ENCODE measurements at places on chromosomes 6 and 20.

DNA sequence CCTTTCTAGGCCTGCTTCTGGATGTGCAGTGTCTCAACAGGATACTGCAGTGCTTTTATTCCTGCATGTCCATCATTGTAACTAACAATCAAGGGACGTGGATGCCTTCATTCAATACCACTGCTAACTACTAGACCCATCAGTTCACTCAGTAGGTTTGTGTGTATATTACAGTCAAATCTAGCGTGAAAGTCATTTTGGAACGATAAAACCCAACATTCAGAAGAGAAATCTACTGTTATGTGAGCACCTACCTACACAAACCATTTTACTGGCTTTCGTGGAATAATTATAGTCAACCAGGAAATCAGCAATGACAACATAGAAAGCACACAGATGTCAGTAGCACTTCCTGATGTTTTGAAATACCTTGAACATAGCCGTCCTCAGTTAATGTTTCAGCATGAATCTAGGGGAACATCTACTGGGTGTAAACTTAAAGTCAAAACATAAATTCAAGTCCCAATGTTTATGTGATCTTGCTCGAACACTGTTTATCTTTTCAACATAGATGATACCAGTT lies 270.6 kb downstream of the FARS2 start:
- no peak for DNase-seq

DNA sequence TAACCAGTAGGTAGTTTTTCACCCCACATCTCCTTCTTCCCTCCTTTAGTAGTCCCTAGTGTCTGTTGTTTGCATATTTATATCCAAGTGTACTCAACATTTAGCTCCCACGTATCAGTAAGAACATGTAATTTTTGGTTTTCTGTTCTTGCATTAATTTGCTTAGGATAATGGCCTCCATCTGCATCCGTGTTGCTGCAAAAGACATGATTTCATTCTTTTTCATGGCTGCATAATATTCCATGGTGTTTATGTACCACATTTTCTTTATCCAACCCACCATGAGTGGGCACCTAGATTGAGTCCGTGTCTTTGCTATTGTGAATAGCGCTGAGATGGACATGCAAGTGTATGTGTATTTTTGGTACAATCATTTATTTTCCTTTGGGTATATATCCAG lies 306.8 kb downstream of the NKAIN2 start:
- no peak for DNase-seq

DNA sequence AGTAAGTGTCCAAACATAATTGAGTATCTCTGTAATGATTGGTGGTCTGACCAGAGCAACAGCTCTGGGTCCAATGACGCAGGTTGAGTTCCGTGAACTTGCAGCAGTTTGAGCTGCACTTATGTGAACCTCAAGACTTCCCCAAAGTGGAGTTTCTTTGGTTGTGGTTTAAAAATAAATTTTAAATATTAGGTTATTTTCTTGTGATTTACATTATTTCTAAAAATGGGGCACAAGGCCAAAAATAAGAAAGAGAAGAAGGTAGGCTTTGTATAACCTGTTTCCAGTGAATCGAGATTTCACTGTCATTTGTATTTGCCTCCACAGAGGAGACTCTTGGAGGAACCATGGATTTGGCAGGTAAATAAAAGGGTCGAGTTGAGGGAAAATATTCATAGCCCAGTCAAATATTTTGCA lies 166.4 kb upstream of the ZNF217 start:
- no peak for DNase-seq

DNA sequence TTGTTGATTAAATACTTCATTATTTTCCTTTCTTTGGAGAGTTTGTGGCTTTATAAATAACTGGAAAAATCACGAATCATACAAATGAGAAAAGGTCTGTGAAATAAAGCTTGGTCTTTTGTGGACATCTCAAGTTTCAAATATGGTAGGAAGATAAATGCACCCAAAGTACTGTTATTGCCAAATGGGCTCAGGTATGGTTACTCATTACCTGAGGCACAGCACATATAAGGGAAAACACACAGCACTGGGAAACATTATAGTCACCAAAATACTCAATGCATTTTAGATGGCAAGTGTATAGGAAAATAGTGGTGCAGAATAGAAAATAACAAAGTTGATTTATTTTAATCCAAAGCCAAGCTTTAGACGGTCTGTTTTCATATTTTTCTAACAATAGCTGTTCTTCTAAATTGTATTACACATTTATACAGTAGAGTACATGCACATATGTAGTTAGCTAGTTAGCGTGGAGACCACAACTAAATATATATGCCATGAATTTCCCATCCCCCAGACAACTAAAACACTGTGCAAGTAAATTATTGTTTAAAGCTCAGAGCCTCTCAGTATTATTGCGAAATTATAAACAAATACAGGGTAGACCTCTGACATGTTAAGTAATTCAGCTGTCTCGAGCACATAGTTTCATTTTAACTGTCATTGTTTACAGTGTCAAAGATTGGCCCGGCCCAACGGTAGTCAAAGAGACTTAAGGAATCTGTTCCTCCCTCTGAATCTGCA lies 336.0 kb downstream of the SYNE1 start:
- DNase-seq = no peak

DNA sequence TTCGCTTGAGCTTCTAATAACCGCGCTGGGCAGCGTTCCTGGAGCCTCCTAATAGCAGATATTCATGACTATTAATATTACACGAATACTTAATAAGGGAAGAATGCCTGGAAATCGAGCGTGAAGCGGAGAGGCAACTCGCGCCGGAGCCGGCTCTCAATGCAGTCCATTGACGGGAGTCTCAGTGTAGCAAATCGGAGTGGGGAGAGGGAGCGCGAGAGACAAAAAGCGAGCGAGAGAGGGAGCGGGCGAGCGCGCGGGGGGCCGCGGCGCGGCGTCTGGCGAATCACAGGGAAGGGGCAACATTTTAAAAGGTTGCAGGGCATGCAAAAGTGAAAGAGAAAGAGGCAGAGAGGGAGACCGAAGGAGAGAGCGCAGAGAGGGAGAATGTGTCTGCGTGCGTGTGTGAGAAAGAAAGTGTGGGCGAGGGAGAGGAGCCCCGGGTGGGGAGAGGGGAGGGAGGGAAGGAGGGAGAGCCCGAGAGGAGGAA lies 2.9 kb downstream of the TFAP2A start:
- peak; percentile 89 for DNase-seq

DNA sequence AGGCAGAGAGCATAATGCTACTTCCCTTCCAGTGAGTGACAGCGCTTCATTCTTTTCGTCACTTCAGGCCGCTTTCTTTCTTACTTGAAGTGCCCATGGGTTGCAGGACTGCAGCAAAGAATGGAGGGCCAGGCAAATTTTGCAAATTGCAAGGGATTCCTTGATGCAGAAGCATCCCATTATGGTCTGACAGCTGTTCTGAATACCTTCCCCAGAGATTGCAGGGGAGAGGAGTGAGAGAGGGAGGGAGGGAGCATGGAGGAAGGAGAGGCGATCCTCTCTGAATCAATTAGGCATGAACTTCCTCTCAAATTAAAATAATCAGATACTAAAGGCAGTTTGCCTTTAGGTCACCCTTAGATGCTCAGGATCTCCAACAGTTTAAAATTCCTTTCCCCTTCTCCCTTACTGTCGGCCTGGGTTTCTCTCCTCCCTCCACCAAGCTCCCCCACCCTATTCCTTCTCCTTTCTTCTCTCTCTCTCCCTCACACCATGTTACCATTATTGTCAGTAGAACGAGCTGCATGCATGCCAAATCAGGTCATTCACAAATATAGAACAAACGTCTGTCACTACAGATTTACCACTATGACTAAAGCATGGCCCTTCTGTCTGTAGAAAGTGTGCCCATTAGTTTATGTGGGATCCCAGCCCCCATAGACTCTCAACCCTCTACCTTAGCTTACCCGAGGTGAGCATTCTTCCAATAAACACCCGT lies 289.2 kb downstream of the CD83 start:
- no peak for DNase-seq

- no peak for DNase-seq
Observed at GRCh38 chr6:122681705-122682104, 71.5 kb downstream of the PKIB start.

GRCh38 chr20:9166153-9166780 lies 97.4 kb downstream of the PLCB4 start:
- DNase-seq = no peak

GRCh38 chr20:37298190-37298939 lies 8.9 kb downstream of the MANBAL start:
- no peak for DNase-seq

- DNase-seq = no peak
Observed at GRCh38 chr6:69848552-69848951, 17.8 kb upstream of the COL19A1 start.

DNA sequence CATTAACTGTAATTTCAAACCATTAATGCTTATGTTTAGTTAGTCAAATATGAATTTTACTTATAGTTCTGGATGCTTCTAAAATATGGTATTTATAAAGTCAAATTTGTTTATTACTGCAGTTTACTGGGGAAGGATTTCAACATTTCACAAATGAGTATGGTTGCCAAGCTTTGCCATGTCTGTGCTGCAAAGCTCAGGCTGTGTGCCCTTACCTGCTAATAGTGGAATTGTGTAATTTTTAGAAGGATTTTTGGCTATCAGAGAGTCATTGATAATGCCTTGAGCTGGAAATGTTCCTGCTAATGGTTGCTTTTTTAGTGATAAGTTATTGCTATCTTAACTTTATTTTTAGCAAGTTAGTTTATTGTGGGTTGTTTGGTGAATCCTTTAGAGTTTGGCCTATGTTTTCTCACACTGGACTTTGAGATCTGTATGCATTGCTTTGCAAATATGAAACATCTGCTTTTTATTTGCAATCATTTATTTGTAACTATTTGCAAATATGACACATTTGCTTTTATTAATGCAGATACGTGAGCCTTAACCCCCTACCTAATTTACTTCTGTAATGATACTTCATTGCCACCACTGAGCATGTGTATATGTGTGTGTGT lies 105.8 kb downstream of the CD109 start:
- no peak for DNase-seq

GRCh38 chr6:23591761-23592160 lies 534.3 kb upstream of the NRSN1 start:
- no peak for DNase-seq

- DNase-seq = no peak
Observed at GRCh38 chr6:42047213-42047590, 3.1 kb upstream of the TAF8 start.

GRCh38 chr20:43752561-43753301 lies 25.9 kb upstream of the GTSF1L start:
- peak; percentile 80 for DNase-seq

Data from KBM-7 (cell line).